ENCODE measurements at places on chromosomes 2 and 18.

DNA sequence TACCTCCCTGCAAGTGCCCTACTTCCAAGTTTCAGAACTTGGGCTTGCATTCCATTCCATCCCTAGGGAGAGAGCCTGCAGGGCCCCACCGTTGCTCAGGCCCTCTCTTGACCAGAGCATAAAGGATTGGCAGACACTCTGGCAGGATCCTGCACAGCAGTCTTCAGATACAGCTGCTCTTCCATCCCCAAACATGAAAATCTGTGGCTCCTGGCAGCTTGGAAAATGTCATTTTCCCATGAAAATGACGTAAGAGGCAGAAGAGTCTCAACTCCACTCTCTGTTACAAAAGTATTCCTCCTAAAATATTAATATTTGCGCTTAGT is 162.6 kb downstream of the GFPT1 start:
- no peak for DNase-seq

DNA sequence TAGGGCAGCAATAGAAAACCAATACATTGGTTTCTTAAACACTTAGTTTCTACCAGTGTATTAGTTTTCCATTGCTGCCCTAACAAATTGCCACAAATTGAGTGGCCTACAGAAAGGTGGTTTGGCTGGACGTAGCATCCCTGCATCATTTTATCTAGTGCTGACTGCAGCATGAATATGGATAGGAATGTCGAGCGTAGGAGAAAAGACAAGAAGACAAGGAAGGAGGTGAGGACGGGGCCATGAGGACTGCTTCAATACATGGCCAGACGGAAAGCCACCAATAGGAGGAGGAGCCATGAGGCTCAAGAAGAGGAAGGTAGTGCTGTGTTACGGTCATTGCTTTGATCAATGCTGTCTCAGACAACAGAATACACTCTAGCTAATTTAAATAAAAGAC is 154.5 kb upstream of the NDUFV2 start:
- no peak for DNase-seq

DNA sequence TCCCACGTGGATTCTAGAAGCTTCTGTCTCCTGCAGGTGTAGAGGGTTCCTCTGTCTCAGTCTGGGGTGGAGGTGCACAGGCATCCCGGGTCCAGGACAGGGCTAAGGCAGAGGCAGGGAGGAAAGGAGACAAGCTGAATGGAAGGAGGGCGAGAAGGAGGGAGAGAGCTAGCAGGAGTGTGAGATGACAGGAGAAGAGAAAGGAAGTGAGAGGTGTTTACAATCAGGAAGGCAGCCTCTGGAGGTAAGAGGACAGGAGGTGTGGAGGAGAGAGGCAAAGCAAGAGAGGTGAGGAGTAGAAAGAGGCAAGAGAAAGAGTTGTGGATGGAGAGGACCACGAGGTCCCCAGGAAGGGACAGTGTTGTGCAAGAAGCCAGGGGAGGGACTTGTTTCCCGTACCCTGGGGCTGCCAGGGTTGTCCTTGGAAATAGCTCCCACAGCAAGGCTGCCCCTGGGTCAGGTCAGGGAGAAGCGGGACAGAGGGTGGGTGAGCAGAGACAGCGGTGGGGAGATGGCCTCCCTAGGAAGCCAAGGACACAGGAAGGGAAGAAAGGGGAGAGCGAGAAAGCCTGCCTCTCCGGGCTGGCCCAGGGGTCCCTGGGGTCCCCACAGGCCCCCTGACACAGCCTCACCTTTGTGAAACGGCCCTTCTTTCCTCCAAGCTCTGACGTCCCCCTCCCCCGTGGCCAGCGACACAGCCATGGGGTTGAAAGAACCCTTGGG is 136.9 kb downstream of the CYP26B1 start:
- no peak for DNase-seq

- no peak for DNase-seq
Measured at GRCh38 chr18:6901286-6901926, 171.9 kb downstream of the ARHGAP28 start.

DNA sequence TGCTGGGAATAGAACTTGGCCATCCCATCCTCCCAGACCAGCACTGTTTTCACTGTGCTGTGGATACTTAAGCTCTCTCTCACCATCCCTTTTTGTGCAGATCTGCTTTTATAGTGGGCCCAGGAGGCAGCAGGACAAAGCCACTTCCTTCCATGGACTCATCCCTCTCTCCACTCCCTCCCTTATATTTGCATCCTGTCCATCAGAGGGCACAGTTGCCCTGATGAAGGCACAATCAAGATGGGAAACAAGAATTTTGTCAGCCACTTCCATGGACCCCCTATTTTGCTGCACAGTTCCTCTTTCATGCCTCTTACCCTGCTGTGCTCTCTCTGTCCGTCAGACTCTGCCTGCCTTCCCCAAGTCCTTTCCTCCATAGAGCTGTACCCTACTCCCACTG is 338.7 kb downstream of the HRH4 start:
- no peak for DNase-seq

Data from stimulated activated CD8-positive, alpha-beta memory T cell treated with anti-CD3 and anti-CD28 coated beads, Interleukin-15, amount 100 ng/mL, for 4 hours (primary cell).